ENCODE measurements at places on chromosomes 7 and 10.

DNA sequence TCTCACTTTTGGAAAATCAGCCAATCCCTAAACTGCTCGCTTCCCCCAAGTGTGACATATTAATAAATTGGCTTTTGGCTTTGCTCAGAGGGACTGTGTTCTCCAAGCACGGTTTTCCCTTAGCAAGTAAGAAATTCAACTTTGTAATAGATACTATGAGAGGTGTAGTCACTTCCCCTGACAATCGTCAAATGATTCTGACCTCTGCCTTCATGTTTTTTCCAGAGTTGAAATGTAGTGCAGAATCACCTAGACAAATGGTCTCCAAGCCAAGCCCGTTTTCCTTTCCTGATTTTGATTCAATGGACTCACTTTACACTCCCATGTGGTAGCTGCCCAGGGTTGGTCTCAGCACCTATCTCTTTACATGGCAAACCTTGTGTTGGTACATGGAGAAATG is 99.1 kb downstream of the ARL4A start:
- no peak for DNase-seq

- DNase-seq: no peak
These were observed 334.0 kb upstream of the LRRTM3 start for GRCh38 chr10:66591865-66592264.

- DNase-seq: no peak
These were observed 123.7 kb upstream of the TCERG1L start for GRCh38 chr10:131435232-131435631.

DNA sequence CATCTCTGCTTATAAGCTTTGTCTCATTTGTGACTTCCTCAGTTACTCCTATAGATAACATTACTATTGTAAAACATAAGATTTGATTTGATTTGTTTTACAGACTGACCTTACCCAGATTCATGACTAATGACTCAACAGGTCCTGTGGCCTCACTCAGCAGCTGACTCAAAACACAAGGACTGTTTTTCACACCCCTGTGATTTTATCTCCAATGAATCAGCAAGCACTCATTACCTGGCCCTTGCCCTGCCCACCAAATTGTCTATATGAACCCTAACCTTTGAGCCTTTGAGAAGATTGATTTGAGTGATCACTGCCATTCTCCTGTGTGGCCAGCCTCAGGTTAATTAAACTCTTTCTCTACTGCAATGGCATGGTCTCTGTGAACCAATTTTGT is 1064.6 kb upstream of the LRRTM3 start:
- no peak for DNase-seq

DNA sequence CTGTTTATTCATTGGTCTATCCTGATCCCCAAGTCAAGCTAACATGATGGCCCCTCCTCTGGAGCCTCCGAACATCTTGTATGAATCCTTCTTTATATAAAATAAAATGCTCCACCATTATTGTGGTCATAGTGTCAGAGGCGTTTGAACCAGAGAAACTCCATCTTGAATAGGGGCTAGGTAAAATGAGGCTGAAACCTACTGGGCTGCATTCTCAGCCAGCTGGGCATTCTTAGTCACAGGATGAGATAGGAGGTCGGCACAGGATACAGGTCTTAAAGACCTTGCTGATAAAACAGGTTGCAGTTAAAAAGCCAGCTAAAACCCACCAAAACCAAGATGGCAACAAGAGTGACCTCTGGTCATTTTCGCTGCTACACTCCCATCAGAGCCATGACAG is 905.8 kb upstream of the AUTS2 start:
- DNase-seq: no peak

- DNase-seq: no peak
These were observed 219.7 kb downstream of the MLLT10 start for GRCh38 chr10:21753497-21754270.

- DNase-seq: no peak
These were observed 101.5 kb downstream of the RNF216 start for GRCh38 chr7:5679813-5680473.

- DNase-seq: no peak
These were observed 123.6 kb downstream of the NKX6-2 start for GRCh38 chr10:132662186-132662920.

GRCh38 chr7:151586531-151587260 is 67.0 kb upstream of the RHEB start:
- no peak for DNase-seq

- DNase-seq: no peak
These were observed 470.7 kb downstream of the DNAJB6 start for GRCh38 chr7:157807510-157807909.

- no peak for DNase-seq
These were observed 130.2 kb upstream of the CTTNBP2 start for GRCh38 chr7:118003476-118003875.

GRCh38 chr10:91226093-91226492 is 5.6 kb downstream of the PCGF5 start:
- no peak for DNase-seq

DNA sequence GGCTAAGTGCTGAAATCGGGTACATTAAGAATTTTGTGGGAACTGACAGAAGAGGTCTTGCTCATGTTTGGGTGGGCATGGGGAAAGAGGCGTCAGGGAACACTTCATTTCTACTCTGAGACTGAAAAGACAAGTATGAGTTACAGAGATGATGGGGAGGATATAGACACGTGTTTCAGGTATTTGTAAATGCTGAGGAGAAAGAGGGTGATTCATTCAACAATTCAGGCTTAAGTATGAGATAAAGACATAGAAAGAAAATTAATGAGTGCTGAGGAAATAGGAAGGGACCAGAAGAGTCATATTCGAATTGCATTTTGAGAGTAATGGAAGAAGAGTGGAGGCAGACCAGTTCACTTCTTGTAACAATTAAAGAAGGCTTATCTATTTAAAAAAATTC is 143.6 kb downstream of the HBP1 start:
- DNase-seq: no peak

- DNase-seq: no peak
These were observed 8.1 kb downstream of the SFR1 start for GRCh38 chr10:104130041-104130440.

DNA sequence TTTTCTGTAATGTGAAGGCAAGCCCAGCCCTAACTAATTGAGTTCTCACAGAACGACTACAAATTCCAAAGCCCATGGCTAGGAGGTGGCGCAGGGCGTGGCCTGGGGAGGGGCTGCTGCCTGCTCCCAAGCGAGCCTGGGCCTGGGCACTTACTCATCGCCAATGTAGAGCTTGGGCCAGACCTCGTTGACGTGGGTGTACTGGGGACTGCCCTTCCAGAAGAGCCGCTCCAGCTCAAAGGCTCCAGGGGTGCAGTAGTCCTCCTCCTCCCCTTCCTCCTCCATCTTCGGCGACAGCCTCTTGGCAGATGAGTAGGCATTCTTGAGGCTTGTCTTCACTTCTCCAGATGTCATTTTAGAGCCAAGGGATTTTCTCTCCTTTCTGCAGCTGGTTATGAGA is 53.3 kb upstream of the SAMD8 start:
- DNase-seq: no peak

- no peak for DNase-seq
These were observed 232.1 kb upstream of the SEMA3C start for GRCh38 chr7:81150951-81151361.

DNA sequence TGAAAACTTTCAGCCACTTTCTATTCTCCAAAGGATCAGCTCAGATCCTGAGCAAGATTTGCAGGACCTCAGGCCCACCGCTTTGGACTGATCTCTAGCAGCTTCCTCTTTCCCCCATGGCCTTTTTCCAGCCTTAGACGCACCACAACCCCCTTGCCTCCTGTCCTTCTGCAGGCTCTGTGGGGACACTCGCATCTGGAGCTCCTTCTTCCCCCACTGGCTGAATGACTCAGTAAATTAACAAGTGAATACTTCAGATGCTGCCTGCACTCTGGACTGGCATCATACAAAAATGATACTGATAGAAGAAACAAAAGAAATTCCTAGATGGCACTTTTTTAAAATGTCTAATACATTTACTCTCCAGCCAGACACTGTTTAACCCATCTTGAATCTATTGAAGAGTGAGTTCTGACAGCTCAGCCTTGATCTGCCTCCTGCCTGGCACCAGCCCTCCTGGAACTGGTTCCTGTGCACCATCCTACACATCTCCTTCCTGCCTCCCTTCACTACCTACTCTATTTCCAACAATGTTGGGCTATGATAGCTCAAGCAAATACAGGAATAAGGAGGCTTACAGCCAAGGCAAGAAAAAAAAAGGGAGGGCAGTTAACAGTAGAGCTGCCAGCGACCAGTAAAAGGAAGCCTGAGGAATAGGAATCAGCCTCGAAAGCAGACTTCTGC is 3.3 kb downstream of the FRMPD2 start:
- DNase-seq: no peak

- DNase-seq: peak; percentile 15
These were observed 173.9 kb upstream of the SP4 start for GRCh38 chr7:21253740-21254687.

DNA sequence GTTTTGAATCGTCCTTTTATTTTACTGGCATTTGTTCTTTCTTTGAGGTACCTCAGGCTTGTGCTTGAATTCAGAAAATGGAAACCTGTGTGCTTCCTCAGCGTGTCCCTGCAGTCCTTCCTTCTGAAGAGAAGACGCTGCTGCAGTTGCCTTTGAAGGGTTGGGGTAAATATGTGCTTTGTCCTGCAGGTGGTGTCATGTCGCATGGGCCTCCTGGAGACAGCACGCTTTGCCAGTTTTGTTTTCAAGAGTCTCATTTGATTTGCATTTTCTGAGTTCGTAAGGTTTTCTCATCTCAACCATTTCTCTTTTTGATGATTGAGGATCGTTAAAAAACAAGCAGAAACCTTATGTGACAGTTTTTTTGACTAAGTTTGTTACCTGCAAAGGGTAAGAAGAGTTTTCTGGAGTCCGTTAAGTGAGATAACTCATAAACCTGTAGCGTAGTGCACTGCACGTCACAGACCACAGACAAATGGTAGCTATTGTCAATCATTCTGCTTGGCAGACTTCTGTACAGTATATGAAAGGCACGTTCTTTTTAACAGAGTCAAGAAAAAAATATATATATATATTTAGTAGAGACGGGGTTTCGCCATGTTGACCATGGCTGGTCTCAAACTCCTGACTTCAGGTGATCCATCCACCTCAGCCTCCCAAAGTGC is 57.0 kb downstream of the CDC123 start:
- no peak for DNase-seq

GRCh38 chr7:126150278-126150958 is 1102.3 kb downstream of the GRM8 start:
- DNase-seq: no peak

DNA sequence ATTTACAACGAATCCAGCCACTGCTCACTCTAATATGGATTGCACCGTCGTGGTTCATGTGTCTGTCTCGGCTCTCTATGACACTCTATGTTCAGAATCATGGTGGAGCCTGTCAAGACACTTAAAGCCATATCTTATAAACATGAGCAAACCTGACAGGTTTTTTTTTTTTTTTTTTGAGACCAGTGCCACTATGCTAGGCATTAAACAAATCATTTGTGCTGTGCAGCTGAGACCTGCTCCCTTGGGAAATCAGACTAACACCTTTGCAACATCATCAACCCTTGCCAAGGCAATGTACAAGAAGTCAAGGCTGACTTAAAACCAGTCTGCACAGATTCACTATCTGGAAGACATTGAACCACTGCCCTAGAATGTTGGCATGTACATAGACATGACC is 181.2 kb upstream of the ANK3 start:
- DNase-seq: no peak

- DNase-seq: no peak
These were observed 50.2 kb downstream of the CXCL12 start for GRCh38 chr10:44334621-44335184.

DNA sequence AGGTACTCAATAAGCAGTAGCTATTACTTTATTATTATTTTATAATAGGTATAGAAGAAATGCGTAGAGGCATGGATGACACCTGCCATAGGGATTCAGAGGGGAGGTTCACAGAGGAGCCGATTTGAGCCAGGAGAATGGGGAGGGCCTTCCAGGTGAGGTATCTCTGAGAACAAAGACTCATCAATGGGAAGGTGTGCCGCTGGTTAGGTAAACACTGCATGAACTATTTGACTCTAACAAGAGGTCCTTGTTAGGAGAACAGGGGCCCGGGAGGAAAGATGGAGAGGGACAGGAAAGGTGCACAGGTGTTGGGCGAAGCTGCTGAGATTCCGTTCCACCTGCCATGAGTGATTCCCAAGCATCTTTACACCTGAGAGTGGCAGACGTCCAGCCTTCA is 41.8 kb upstream of the TMEM273 start:
- DNase-seq: no peak

- peak; percentile 25 for DNase-seq
These were observed at the start of gene C10orf67 for GRCh38 chr10:23344241-23344841. C10orf67 (minus strand) TSS chr10:23344797; CDS start chr10:23344774, 23 bp downstream.

DNA sequence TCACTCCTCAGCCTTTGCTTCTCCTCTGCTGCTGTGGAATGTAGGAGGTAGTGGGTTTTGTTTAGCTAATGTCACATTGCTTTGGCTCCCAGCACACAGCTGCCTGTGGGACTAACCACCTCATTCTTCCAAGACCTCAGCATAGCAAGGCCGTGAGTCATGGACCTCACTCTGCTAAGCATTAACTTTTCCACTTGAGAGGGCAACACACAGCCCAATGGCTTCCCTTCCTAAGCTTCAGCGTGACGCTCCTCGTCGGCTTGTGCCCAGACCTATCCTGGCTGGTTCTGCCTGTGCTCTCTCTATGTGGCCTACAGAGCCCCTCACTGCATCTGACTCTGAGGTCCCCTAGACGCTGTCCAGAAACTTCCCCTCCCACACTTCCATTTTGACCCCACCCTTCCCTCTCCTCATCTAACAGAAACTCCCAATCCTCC is 23.3 kb downstream of the MYOF start:
- no peak for DNase-seq

DNA sequence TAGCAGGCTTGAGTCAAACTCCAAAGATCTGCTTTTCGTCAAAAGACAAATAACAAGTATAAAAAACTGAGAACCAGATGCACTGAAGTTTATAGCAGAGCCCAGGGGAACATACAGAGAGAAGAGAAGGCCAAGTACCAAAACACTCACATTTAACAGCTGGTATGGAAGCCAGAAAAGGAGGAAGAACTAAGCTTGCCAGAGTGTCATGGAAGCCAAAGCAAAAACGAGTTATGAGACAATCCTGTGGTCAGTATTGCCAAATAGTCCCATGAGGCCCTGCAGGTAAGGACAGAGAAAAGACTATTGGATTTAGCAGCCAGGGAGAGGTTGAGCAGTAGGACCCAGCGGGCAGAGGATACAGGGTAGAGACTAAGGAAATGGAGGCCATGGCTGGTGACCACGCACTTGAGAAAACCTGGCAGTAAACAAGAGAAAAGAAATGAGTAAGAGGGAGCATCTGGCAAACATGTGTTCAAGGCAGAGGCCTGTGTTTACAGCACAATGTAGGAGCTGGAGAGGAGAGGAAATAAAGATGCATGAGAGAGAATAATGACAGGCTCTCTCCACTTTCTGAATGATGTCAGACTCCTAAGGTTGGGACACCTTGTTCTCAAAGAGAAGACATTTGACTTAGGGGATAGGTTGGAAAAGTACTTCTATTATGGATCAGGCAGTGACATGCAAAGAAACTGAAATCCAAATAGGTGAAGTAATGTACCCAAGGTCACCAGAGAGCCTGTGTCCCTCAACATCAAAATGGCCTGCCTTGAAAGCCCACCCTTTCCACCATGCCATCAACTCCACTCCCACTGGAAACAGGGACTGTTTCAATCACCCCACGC is 9.1 kb downstream of the CREB3L2 start:
- DNase-seq: no peak

- DNase-seq: no peak
These were observed 305.0 kb downstream of the GATA3 start for GRCh38 chr10:8359467-8359866.

- DNase-seq: no peak
These were observed 187.0 kb downstream of the PCDH15 start for GRCh38 chr10:54614072-54614471.

GRCh38 chr10:548238-548901 is 141.1 kb downstream of the DIP2C start:
- no peak for DNase-seq

Data from D721Med (cell line).